Activated CD4-positive, alpha-beta T cell treated with anti-CD3 and anti-CD28 coated beads, Interleukin-2, amount 50 U/mL, for 1 hour (primary cell): ENCODE measurements at places on chromosomes 4 and X.

- peak; percentile 1 for DNase-seq
Observed at GRCh38 chrX:66074920-66075879, 35.3 kb upstream of the VSIG4 start.

DNA sequence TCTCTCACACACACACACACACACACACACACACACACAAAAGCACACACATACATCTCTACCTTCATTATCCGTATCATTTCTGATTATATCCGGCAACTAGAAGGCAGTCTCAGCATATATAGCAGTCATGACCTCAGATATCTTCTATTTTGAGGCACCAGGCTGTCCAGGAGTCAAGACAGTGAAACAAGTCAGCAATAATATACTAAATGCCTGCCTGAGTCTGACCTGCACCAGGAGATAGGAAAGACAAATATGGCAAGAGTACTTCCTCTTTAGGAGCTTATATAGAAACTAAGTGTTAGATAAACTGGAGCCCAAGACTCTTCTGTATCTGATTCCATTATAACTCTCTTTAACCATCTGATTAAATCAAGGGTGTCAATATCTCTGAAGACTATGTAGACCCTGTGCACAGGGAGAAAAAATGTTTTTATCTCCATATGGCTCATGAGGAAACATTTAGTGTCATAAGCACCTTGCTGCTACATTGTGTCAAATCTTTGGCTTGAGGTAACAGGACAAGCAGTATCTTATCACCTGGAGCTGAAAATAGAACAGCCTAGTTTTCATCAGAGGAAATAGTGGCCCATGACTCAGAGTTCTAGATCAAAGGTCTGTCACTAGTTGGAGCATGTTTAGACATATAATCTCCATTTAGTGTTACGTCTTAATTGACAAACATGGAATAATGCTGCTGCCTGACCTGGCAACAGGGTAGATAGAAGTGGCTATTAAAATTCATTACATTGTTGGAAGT is 27.0 kb upstream of the FAM47B start:
- DNase-seq, result no peak

- DNase-seq, result no peak
Observed at GRCh38 chr4:2823671-2824328, 19.8 kb upstream of the ADD1 start.

- no peak for DNase-seq
Observed at GRCh38 chrX:7062276-7062675, 85.2 kb upstream of the STS start.

DNA sequence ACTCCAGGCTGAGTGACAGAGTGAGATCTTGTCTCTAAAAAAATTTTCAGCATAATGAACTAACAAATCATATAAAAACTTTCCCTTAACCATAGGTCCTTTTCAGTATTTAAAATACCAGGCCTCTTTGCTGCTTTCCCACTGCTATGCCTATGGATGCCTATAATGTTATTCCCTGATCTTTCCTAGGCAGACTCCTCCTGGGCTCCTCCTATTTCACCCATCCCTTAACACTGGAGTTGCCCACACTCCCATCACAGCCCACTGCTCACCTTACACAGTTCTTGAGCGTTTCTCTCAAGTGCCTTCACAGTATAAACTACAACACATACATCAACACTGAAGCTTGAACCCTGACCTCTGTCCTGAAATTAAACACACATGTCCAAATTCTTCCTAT is 31.6 kb downstream of the PAPSS1 start:
- DNase-seq, result no peak

DNA sequence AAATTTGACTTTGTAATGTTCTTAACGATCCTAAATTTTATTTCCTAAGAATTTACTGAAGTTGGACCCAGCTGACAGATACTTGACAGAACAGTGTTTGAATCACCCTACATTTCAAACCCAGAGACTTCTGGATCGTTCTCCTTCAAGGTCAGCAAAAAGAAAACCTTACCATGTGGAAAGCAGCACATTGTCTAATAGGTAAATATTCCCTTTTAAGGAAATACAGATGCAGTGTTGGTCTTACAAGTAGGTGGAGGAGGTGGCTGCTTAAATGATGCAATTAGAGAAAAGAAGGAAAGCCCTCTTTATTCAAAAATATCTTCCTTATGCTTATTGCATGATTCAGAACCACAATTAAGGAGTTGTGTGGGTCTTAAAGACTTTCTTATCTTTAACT is 73.5 kb downstream of the RS1 start:
- no peak for DNase-seq

- DNase-seq, result no peak
Observed at GRCh38 chr4:39889226-39889625, 88.5 kb downstream of the PDS5A start.

- DNase-seq, result no peak
Observed at GRCh38 chr4:153791746-153792617, 3.1 kb upstream of the SFRP2 start.

DNA sequence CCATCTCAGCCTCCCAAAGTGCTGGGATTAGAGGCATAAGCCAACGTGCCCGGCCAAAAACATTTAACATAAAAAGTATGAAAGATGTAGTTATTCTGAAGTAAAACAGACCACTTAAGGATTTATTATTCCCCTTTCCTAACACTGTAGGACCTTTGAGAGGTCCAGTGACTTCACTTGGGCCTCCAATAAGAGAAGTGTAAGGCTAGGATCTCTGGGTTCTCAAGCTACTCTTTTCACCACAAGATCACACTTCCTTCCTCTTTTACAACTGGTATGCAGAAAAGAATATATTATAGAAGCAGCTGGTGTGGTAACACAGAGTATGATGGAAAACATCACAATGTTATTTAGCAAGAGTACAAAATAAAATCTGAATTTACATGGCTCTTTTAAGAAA is 30.2 kb upstream of the CCNG2 start:
- DNase-seq, result no peak

GRCh38 chr4:81631958-81632441 is 160.3 kb upstream of the RASGEF1B start:
- DNase-seq, result no peak

GRCh38 chrX:154840856-154841255 is 6.4 kb upstream of the SMIM9 start:
- DNase-seq, result no peak

DNA sequence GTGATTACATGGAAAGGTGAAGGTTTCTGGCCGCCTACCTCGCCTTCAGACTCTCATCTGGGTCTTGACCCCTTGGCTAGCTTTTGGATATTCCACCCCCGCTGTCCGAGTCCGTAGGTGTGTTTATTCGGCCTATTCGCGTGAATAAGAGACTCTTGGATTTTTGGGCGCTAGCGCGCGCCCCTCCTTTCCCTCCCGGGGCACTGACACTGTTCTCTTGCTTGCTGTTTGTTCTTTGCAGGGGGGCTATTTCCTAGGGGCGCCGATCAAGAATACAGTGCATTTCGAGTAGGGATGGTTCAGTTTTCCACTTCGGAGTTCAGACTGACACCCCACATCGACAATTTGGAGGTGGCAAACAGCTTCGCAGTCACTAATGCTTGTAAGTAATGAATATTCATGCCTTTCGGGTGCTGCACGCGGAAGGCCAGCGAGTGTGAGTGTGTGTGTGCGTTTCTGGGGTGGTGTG is 932 bp downstream of the GRIA2 start:
- DNase-seq, result no peak

GRCh38 chr4:145956288-145956890 is 17.8 kb upstream of the ZNF827 start:
- no peak for DNase-seq

DNA sequence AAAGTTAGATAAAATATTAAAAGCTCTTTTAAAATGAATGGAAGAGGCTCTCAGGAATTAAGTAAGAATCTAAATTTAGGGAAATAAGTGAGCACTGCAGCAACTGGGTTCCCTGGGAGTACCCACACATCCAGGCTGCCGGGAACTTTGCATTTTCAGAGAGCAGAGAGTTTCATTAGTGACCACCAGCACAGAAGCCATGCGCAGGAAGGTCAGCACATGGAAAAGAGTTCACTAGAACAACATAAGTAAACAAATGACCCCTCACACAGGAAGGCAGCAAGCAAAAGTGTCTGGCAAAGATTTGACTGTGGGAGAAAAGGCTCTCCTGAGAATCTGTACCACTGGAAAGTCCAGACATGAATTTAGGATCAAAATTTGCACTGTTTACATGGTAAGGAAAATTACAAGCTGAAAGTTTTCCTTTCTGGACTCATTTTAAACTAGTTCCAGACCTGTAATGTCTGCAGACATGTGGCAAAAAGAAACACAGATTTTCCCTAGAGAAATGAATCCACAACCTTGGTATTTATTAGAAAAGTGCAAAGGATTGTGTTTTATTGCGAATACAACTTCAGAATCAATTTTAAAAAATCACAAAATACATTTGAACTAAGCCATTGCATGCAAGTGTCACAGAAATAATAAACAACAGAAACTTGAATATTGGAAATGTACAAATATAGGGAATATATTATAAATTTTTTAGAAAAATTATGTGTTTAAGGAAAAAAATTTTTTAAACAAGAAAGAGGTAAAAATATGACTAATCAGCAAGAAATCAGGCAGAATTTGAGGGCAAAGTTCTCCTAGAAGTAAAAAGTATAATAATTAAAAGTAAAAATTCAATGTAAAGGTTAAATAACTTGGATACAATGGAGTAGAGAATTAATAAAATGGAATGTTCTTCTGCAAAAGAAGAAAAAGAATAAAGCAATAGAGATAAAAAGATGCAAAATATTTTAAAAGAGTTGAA is 18.4 kb upstream of the MYOZ2 start:
- DNase-seq, result no peak

- DNase-seq, result no peak
Observed at GRCh38 chr4:1331591-1332353, 15.2 kb upstream of the UVSSA start.

GRCh38 chrX:42809569-42809968 is 31.6 kb upstream of the PPP1R2C start:
- DNase-seq, result no peak

GRCh38 chrX:104172788-104173187 is 6.5 kb downstream of the FAM199X start:
- no peak for DNase-seq

GRCh38 chr4:120664851-120665250 is 257.7 kb downstream of the PRDM5 start:
- DNase-seq, result no peak

DNA sequence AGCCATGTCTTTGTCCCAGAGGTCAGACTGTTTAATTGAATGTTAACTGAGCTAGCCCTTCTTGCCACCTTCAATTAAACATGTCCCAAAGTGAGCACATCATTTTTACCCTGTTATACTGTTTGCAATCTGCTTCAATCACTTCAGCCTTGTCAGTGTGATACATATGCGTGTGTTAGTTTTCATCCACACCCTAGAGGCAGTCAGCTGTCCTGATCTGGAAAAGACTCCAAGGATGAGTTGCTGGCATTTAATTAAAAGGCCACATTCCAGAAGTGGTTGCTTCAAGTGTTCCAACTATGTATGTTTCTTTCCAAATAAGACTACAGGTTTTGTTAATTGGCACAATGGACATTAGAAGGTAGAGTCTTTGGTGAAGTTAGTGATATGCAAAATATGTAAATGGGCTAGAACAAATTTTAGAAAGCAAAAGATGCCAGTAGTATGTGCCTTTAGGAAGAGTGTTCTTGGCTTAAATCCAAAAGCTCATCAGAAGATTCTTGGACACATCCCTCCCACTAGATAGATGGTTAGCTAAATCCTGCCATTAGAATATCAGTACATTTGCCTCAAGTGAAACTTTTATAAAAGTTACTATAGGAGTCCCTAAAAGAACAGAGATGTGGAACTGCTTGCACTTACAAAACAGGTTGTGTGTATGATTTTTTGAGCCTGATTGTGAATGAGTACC is 79.5 kb upstream of the SLIT2 start:
- no peak for DNase-seq

GRCh38 chrX:21266949-21267348 is 107.3 kb upstream of the CNKSR2 start:
- DNase-seq, result no peak

DNA sequence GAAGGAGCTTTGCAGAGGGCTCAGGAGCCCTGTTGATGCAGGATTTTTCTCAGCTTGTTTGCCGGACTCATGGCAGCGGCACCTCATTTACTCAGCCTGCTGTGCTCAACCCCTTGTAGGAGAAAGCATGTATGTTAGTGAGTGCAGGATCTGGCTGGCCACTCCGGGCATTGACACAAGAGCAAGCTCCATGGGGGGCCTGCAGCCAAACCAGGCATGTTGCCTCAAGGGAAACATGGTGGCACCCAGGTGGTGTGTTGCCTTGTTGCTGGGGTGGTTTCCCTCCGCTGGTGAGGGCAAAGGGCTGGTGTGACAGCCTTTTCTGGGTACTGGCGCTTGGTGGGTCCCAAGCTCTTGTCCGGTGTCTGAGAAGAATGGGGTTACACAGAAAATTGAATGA is 189.3 kb upstream of the ANXA3 start:
- no peak for DNase-seq

GRCh38 chr4:164596927-164597326 is 157.0 kb upstream of the SMIM31 start:
- no peak for DNase-seq

DNA sequence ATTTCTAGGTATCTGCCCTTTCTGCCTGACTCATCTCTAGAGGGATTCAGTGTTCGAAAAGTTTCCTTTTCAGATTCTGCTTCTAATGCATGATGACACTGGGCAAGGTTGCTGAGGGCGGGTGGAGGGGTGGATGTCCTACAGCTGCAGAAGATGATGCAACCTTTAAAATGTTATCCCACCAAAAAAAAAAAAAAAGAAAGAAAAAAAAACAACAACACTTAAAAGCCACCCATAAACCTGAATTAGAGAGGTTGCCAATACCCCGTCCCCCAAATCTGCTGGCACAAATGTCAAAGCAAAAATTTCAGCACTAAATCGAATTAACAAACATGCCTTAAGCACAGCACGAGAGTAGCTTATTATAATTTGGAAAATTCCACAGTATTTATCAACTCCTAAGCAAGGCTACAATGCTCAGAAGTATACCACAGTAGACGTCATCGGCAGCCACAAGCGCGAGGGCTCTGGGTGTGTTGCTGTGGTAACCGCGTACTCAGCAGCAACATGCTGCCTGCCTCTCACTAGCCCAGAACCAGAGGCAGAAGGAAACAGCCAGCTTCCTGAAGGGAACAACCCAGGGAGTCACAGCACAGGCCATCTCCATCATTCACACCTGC is 167.5 kb upstream of the MAP3K15 start:
- DNase-seq, result peak; percentile 69

GRCh38 chrX:1657367-1658070 is 42.7 kb downstream of the ASMT start:
- DNase-seq, result peak; percentile 28
